ENCODE measurements at places on chromosomes 6 and 20.

DNA sequence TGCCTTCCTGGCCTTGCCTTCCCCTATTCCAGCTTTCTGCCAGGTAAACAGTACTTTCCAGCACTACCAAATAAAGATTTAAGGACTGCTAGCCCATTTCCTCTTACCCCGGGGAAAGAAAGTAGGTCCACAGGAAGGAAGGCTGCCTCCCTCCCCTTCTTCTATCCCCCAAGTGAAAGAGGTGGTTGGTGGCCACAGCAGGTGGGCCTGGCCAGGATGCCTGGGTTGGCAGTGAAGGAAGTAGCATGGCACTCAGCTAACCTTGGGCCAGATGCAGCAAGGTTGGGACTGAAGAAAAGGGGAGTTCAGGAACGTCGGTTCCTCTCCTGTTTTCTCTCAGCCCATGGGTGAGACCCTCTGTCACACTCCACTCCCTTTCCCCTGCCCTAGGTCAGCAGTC is 8.9 kb downstream of the NFKBIL1 start:
- DNase-seq: no peak

- DNase-seq: no peak
Measured at GRCh38 chr6:161111261-161111660, 119.7 kb downstream of the MAP3K4 start.

GRCh38 chr20:13037727-13038126 is 29.0 kb downstream of the SPTLC3 start:
- DNase-seq: no peak

GRCh38 chr6:94845742-94846141 is 731.6 kb upstream of the MANEA start:
- no peak for DNase-seq

DNA sequence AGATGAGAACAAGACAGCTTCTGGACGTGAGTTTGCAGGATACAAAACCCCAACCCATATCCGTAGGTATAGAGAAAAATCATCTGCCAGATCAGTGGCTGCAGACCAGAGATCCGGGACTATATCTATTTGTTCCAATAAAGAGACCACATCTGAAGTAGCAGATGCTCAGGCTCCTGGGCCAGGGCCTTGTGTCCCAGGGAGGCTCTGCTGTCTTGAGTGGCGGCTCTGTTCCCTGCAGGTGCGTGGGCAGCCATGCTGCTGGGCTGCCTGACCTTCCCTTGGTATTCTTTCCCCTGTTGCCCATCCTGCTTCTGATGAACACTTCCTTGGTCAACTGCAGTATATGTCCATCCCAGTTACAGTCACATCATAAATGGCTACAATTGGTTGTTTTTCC is 34.9 kb downstream of the ERMARD start:
- DNase-seq: no peak

GRCh38 chr6:34276881-34277762 is 28.3 kb upstream of the SMIM29 start:
- no peak for DNase-seq

DNA sequence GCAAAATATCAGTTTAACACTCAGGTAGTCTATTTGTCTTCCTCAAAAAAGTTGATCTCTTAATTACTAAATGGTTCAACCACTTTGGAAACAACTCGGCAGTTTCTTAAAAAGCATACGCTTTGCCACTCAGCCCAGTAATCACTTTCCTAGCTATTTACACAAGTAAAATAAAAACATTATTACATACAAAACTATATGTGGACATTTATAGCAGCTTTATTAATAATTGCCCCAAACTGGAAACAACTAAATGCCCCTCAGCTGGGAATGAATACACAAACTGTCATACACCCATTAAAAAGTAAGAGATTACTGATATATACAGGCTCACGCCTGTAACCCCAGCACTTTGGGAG is 7.4 kb downstream of the EEF1A1 start:
- no peak for DNase-seq

DNA sequence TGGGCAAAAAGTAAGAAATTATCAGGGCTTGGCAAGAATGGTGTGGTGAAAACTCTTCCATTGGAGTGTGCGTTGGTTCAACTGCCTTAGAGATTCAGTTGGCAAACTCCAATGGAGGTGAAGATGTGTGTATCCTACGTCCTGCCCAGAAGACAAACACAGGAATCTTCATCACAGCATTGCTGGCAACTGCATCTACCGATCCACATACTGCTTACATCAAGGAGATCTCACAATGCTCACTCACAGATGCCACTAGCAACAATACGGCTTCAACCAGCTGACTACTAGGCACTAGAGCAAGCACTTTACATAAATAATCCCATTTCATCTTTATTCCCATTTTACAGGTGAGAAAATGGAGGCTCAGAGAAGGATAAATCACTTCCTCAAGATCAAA is 10.0 kb upstream of the SPO11 start:
- no peak for DNase-seq

GRCh38 chr6:52276130-52276529 is 8.4 kb downstream of the MCM3 start:
- no peak for DNase-seq

- no peak for DNase-seq
Measured at GRCh38 chr6:44133981-44134711, 6.8 kb downstream of the TMEM63B start.

DNA sequence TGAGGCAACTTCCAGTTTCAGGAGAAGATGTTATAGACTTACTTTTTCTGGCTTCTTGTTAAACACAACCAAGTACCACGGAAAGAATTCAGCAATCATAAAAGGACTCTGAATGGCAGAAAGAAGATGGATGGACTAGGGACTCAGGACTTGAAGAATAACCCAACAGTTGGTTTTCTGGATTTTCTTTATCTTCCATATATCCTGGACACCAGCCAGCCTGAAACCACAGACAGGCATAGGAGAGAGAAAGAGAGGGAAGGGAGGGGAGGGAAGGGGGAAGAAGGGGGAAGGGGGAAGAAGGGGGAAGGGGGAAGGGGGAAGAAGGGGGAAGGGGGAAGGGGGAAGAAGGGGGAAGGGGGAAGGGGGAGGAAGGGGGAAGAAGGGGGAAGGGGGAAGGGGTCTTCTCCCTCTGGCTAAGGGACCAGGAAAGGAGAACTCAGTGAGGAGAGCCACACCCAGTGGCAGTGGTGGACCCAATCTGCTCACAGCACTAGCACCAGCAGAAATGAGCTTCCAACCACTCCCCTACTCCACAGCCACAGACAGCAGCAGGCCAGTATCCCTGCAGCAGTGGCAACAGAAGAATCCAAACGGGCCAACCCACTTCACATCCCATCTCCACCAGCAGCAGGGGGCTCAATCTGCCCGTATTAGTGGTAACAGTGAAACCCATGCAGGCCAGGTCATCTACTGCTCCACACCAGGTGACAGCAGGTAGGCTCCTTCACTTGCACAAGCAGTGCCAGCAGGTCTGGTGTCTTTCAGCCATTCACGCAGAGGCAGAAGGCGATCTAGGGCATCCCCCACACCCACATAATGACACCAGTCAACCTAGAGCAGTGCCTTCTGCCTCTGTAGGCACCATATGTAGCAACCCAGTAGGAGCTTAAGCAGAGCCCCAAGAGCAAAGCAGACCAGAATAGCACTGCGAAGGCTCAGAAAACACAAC is 78.6 kb downstream of the TRMT6 start:
- no peak for DNase-seq

DNA sequence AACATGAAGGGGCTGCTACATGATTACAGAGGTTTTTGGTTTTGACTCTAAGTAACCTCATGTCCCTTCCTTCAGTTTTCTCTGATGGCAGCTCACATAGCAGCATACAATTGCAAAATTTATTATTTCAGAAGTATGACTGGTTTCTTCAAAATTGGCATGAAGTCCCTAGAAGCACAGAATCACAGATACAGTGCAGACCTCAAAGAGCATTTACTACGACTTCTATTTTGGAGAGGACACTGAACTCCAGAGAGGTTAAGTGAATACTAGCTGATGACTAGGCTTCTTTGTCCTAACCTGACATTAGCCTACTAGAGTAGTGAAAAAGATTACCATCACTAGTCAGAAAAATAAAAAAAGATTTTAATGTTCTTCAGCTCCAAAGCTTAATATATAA is 664.3 kb downstream of the RFPL4B start:
- no peak for DNase-seq

DNA sequence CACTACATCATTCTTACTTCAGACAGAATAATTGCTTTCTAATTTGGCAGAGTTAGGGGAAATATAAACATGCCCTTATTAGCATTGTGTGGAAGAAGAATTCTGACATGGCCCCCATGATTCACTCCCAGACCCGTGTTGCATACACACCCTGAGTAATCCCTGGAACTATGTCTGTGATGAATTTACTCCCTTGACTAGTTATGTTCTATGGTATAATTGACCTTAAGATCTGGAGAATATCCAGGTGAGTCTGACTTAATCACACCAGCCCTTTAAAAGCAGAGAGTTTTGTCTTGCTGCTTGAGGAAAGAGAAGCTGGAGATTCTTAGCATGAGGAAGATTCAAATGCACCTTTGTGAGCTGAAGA is 262.9 kb downstream of the SOX4 start:
- DNase-seq: no peak

DNA sequence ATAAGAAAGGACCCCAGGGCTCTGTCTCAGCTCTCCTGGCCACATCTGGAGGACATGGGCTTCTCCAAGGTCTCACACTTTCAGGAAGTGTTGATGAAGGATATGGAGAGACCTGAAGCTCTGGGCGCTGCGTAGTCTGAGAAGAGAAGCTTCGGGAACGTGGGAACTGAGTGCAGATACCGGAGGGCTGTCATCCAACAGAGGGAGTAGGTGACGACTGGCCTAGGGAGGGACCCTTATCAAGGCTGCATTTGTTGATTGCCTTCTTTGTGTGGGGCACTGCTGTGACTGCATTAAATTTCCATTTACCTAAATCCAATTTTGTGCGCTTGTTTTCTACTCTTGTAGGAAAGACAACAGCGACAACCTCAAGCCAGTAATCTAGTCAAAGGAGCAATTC is 63.4 kb downstream of the PLG start:
- no peak for DNase-seq

GRCh38 chr20:2217857-2218539 is 77.8 kb upstream of the TGM3 start:
- DNase-seq: peak; percentile 4

GRCh38 chr6:128174724-128175123 is 273.9 kb upstream of the THEMIS start:
- no peak for DNase-seq

- DNase-seq: no peak
Measured at GRCh38 chr6:45075246-45075645, 252.9 kb upstream of the RUNX2 start.

GRCh38 chr20:6588296-6588695 is 179.2 kb upstream of the BMP2 start:
- no peak for DNase-seq

All from hypothalamus (tissue), 51 donors.